ENCODE measurements at places on chromosomes 11 and 22.

GRCh38 chr22:36816339-36816635, 548 bp downstream of the PVALB start:
- DNase-seq, result no peak

- peak; percentile 38 for DNase-seq
Observed at GRCh38 chr11:124799348-124800225, 619 bp downstream of the MSANTD2 start.

DNA sequence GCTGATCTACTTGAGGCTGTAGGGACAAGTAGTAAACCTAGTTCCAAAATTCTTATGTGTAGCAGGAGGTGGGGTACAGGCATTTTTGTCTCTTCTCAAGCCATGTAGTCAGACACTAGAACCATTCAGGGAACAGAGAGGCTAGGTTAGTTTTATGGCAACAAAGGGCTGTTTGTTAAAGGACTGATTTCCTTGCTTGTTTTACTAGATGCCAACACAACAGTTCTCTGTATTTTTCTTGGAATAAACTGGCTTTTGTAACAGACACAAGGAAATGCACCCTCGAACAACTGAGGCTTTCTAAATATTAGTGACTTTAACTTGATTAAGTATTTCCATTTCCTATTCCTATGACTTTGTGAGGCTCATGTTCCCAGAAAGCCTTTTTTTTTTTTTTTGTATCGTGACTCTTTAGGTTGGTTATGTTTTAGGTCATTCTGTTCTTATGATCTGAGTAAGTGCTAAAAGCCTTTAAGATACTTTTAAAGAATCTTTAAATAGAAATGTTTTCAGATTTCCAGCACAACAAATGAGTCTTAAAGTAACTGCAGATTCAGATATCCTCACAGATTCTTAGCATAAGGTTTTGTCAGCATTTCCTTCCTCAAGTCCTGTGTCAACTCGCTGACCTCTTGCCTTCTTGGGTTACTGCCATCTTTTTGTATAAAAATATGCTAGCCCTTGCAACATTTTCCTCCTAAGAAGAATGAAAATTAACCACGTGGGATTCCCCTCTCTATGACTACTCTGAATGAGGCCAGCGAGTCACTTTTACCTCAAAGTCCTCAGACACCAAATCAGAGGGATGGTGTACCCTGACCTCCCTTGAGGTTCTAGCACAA, 92.5 kb downstream of the CCDC83 start:
- DNase-seq, result no peak

GRCh38 chr22:20985720-20986119, 3.6 kb downstream of the LZTR1 start:
- DNase-seq, result no peak

DNA sequence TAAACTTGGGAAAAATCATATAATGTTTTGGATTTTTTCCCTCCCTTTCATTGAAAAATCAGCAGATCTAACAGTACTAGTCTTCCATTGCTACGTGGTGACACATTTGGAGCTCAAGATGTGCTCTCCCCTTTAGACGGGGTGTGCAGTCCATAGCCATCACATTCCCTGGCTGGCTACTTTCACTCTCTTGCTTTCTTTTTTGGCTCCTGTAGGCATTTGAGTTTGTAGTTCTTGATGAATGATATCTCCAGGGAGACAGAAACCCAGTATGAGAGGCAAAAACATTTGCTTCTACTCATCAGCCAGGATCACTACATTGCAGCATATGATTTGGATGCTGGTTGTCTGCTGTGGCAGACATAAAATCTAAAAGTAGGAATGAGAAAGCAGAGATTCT, 12.1 kb downstream of the CCDC81 start:
- DNase-seq, result no peak

GRCh38 chr22:21726650-21727049, 8.9 kb downstream of the YPEL1 start:
- DNase-seq, result peak; percentile 16

- DNase-seq, result no peak
Observed at GRCh38 chr11:31819621-31820437, 8.7 kb upstream of the PAX6 start.

DNA sequence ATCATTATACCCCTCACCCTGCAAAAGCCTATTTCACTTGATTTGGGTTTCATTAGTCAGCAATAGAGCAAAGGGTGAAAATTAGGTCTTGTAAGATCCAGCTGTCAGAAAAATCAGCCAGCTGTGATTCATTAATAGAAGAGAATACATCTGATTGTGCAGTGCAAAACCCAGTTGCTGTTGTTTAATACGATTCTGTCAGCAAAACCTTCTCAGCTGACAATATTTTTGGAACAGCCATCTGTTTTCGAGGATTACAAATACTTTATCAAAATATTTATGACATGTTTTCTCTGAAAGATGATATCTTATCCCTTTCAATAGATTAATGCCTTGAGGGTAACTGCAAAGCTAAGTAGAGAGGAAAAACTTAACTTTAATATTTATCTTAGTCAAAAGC, 1354.0 kb upstream of the RAG2 start:
- no peak for DNase-seq

- no peak for DNase-seq
Observed at GRCh38 chr11:74338963-74339362, 27.5 kb upstream of the P4HA3 start.

DNA sequence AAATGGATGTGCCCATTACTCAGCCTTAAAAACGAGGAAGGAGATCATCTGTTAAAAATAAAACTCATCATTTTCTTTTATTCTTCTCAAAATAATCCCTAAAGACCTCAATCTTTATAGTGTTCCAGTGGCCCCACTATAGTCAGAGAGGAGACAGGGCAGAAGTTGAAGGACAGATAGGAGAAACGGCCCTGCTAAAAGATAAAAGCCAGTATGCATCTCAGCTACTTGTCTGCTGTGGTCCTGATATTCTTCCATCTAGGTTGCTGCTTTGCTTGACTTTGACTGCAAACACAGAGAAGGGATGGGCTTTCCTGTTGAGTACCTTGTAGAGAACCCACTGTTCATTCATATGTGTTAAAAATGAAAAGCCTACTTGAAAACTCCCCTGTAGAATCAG, 31.4 kb downstream of the NF2 start:
- DNase-seq, result no peak

- no peak for DNase-seq
Observed at GRCh38 chr11:99198215-99198614, 177.5 kb downstream of the CNTN5 start.

DNA sequence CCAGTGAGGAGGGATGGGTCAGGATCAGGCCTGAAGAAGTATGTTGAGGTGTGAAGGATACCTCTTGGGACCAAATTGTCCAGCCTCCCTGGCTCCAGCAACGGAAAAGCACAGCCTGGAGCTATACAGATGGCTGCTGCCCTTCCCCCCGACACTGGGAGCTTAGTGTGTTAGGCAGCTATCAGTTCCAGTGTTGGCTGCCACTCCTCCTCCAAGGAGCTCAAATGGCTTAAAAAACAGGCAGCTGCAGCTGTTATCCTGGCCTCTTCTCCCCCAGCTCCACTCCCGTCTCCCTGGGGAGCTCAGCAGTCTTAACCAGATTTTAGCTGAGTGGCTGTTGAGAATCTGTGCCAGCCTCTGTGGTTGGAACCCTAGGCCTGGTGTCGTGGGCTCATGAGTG, 225.0 kb downstream of the JRKL start:
- no peak for DNase-seq

DNA sequence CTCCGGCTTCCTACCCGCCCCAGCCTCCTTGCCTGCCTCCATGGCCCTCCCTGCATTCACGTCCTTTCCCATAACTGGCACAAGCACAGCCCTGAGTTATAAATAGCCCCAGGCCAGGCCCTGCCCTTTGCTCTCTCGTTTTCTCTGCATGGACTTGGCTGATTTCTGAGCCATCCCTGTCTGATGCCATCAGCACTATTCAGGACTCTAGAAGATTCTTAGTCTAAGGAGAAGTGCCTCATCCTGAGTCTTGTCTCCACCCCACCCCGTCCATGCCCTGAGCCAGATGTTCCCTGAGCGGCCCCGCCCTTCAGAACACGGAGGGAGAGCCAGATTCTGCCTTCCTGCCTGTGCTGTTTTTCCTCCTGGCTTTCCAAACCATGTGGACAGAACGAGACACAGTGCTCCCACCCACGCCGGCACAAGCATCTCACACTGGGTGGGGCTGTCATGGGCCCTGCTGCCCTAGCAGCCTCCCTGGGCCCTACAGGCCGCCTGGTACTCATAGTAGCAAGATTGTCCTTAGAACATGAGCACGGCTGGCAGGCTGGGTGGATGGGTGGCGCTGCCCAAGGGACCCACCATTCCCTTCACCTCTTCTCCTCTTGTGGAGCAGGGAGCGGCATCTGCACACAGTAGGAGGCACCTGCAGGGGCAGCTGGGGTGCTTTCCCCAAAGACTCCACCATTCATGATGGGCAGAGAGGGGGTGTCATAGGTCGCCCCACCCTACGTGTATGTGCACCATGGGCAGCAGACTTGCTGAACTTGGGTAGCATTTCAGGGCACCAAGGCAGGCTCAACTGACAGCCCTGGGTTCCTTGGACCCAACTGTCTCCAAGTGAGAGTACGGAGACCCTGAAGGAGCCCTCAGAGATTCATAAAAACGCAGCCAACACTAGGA, 76.9 kb downstream of the BCR start:
- no peak for DNase-seq

DNA sequence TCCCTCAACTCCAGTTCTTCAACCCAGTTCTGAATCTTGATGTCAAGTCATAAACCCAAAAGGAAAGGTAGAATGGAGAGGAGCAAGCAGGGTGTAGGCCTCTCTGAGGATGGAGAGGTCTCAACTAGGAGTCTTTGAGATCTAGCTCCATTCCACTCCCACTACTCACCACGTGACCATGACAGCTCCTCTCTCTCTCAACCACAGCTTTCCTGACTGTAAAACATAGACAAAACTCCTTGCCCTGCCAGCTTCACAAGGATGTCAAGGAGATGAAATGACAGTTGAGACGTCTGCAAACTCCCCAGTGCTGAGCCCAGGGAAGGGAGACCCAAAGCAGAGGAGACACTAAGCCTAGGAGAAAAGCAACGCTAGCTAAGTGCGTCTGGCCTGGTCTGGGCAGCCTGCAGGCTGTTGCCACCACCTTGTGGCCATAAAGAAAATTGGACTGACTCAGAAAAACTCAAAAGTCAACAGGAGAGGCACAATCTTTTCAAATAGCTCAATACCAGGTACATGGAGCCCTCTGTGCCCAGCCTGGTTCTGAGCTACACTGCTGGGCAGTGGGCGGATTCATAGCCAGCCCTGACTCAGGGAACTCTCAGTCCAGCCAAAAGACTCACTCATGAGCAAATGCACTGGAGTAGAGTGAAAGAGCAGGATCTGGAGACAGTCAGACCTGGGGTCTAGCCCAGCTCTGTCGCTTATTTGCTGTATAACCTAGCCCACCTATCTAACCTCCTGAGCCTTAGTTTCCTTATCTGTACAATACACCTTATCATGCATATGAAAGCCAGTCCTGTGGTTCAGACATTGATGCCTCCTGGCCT, 3.4 kb downstream of the CLPB start:
- DNase-seq, result peak; percentile 42

DNA sequence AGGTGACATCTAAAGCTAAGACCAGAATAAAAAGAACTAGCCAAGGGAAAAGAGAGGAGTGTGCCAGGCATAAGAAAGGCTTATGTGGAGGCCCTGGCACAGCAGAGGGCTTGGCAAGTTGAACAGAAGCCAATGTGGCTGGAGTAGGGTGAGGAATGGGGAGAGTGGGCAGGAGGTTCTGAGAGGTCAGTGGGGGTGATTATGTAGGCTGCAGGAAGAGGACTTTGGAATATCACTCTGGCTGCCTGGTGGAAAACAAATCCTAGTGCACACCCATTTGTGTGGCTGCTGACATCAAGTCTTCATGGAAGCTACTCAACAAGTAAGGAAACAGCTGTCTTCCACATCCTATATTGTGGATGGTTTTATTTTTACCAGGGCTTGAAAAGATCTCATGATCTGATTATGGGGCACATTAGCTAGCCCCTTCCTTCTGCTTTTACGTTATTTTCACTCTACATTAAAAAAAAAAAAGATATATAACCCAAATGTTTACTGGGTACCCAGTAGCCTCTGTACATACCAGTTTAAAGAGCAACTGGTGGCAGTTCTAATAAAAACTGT, 3.4 kb downstream of the MRPL16 start:
- no peak for DNase-seq

DNA sequence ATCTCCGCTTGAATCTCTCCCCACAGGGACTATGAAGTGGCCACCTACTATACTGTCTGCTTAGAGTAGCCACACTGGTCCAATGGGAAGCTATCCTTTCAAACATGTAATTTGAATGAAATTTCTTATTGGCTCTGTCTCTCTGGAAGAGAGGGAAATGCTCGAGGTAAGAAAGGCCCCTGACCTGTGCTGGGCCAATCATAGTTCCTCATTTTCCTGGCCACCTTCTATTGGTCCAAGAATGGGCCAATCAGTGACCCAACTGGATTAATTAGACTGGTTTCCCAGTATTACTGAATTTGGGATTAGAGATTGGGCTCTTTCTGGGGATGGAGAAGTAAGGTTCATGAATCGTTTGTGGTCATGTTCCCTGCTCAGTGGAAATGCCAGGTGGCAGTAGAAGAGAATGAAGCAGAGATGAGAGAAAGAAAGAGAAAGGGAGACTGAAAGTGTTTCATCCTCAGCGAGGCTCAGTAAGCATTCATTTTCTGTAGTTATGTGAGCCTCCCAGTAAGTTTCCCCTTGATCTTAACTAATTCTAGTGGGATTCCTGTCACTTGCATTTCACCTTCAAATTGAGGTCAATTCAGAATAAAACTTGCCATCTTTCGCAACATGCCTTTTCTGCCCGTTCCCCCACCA, 8.4 kb upstream of the MMP20 start:
- no peak for DNase-seq

DNA sequence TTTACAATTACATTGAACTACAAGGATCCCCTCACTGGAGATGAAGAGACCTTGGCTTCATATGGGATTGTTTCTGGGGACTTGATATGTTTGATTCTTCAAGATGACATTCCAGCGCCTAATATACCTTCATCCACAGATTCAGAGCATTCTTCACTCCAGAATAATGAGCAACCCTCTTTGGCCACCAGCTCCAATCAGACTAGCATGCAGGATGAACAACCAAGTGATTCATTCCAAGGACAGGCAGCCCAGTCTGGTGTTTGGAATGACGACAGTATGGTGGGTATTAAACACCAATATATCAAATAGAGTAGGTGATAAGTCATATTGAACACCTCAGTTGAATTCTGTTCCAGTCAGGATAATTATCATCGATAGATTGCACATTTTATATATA, 4.4 kb downstream of the FBXO7 start:
- DNase-seq, result no peak

GRCh38 chr11:131790586-131790985, 420.2 kb downstream of the NTM start:
- no peak for DNase-seq

DNA sequence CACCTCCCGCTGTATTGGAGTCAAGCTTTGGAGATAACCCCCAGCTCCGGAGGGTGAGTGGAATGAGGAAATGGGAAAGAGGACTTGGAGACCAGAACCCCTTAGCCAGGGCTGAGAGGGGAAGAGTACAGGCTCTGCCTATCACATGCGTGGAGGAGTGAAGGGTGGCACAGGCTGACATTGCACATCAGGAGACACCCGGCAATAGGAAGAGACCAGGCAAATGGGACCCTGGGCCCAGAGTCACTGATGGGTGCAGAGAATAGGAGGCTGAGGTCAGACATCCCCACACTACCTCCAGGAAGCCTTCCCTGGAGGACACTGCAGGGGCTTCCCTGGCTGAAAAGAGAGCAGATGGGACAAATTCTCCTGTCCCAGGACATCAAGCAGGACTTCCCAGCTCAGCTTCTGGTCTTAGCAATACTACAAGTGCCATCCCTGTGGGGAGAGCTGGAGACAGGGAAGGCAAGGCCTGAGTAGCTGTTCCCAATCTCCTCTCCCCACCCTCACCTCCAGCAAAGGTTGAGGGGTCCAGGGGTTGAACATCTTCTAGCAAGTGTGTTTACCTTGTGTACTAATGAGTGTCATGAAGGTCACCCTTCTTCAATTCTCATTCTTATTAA, 160.7 kb downstream of the BUD13 start:
- no peak for DNase-seq
